Activated T-cell treated with anti-CD3 and anti-CD28 coated beads, Interleukin-2, amount 50 U/mL, for 72 hours (primary cell): ENCODE measurements at places on chromosomes 2 and 18. TPM values are rescaled to one million over a fixed set of nuclear protein-coding genes. Genes with fewer than 3 reads are reported as not detected.

DNA sequence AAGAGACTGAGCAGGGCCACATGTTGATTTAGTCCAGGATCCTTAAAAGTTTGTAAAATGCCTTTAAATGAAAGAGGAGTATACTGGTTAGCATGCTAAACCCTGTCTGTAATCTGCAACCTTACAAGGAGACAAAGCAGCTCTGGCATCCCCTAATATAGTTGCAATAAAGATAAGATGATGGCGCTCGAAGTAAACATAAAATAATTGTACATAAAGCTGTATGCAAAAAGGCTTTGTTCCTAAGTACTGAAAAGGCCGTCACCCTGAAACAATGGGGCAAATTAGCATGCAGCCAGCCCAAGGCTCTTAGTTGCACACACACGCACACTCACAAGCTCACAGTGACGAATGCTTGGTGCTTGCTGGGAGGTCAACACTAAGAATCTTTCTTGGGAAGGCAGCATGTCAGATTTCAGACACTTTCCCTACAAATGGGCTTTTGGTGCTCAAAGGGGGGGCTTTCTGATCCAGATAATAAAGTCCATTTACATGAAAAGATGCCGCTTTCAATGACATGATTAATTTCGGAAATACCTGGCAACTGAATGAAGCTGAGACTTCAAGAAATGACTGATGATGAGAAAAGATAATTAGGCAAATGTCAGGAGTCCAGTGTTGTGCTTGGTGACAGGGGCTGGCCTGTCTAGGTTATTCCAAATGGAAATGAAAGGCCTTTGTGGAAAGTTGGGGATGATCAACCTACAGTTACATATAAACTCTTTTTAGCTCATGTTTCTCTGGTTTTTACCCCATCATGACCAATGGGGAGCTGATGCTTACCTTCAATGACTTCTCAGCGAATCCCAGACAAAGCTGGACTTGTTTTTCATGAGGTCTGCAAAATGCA, 370.3 kb downstream of the MEIS1 start:
- no peak for DNase-seq
- H3K27ac ChIP-seq = no peak overlapping the region
- H3K27me3 ChIP-seq = no peaks in the 10 kb centered on the region
- H3K4me1 ChIP-seq = no peaks in the 10 kb centered on the region

GRCh38 chr18:3111523-3112240, 98.7 kb upstream of the LPIN2 start:
- no peak for DNase-seq
- H3K4me3 ChIP-seq = no peak overlapping the region
- H3K36me3 ChIP-seq = no peaks in the 10 kb centered on the region
- H3K27ac ChIP-seq = no peak overlapping the region
- no peaks in the 10 kb centered on the region for H3K27me3 ChIP-seq

MC5R gene
- total RNA-seq = not detected

GRCh38 chr18:48698707-48699106, 159.9 kb downstream of the CTIF start:
- peaks cover 10% of the 10 kb centered on the region for H3K4me1 ChIP-seq
- DNase-seq = no peak
- no peak overlapping the region for H3K27ac ChIP-seq
- no peaks in the 10 kb centered on the region for H3K36me3 ChIP-seq

GRCh38 chr2:80395251-80395650, 90.7 kb upstream of the LRRTM1 start:
- H3K27ac ChIP-seq = no peak overlapping the region
- H3K36me3 ChIP-seq = no peaks in the 10 kb centered on the region
- no peak for DNase-seq

CYB5A gene
- total RNA-seq = 45.1 TPM

- no peak overlapping the region for H3K27ac ChIP-seq
- DNase-seq = no peak
- no peaks in the 10 kb centered on the region for H3K27me3 ChIP-seq
- H3K4me3 ChIP-seq = no peak overlapping the region
These were observed 212.7 kb upstream of the FSHR start for GRCh38 chr2:49367003-49367402.

DNA sequence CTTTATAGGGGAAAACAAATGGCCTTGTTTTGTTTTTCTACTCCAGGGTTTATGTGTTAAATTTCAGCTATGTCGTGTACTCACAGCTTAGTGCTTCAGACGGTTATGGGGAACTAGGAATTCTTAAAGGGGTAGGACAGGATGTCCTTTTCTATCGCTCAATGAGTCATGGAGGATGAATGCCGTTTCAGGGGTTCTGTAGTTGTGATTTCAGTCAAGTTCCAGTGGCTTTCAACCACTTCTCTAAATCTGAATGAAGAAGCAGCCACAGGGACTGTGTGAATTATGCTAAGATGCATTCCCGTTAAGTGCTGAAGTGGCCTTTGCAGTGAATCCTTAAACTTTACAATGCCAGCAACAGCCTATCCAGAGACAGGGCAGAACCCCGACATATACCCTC, 1231.7 kb upstream of the ZEB2 start:
- H3K36me3 ChIP-seq = no peaks in the 10 kb centered on the region
- H3K27me3 ChIP-seq = peaks cover 21% of the 10 kb centered on the region
- peaks cover 18% of the 10 kb centered on the region for H3K4me1 ChIP-seq
- no peak overlapping the region for H3K4me3 ChIP-seq
- no peak overlapping the region for H3K27ac ChIP-seq
- no peak for DNase-seq

- no peak overlapping the region for H3K27ac ChIP-seq
- peaks cover 2% of the 10 kb centered on the region for H3K36me3 ChIP-seq
- DNase-seq = no peak
- no peaks in the 10 kb centered on the region for H3K27me3 ChIP-seq
- H3K4me3 ChIP-seq = no peak overlapping the region
- H3K4me1 ChIP-seq = peaks cover 13% of the 10 kb centered on the region
These were observed 21.9 kb downstream of the RTP5 start for GRCh38 chr2:241891315-241891987.

DNA sequence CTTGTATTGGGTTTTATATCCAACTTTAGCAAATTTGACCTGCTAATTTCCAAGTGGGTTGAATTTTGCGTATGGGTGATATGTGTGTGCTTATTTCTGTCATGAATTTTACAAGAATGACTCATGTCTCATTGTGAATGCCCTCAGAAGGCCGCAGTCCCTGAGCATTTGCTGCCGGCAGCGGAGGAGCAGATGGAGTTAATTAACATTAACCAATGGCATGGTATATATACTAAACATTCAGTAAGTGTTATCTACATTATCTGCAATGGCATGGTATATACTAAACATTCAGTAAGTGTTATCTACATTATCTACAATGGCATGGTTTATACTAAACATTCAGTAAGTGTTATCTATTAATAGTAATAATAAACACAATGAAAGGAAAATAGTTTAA, 90.1 kb downstream of the DOK6 start:
- H3K4me3 ChIP-seq = no peak overlapping the region
- no peaks in the 10 kb centered on the region for H3K36me3 ChIP-seq
- DNase-seq = no peak
- H3K4me1 ChIP-seq = no peaks in the 10 kb centered on the region

DNA sequence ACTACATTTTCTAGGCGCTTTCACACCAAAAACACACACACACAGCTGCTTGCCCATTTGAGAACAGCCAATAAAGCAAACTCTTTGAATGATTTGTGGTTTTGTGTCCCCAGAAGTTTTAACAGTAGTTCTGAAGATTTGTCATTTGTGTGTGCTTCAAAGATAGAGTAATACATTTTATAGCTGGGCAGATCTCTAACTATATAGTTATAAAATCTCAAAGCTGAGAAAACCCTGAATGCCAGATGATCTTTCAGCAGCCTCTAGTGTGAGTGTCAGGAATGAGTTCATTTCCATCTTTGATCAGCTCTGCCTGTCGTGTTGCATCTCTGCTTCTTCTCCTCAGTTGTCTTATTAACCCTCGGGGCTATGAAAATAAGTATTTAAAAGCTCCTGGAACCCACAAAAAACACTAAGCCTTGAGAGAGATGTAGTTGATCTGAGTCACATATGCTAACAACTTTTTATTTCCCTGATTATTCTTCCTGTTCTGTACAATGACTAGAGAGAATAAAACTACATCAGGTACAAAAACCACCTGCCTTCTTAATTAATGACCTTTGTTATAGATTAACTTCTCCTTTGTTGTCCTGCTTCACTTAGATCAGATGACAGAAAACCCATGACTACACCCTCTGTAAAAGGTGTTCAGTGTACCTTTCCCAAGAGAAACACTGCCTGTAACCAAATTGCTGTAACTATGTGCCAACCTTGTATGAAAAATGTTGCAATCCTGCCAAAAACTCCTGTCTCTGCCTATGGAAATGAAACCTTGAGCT, 30.0 kb upstream of the SLC3A1 start:
- H3K4me3 ChIP-seq = no peak overlapping the region
- H3K4me1 ChIP-seq = no peaks in the 10 kb centered on the region
- H3K36me3 ChIP-seq = no peaks in the 10 kb centered on the region
- no peaks in the 10 kb centered on the region for H3K27me3 ChIP-seq

DNA sequence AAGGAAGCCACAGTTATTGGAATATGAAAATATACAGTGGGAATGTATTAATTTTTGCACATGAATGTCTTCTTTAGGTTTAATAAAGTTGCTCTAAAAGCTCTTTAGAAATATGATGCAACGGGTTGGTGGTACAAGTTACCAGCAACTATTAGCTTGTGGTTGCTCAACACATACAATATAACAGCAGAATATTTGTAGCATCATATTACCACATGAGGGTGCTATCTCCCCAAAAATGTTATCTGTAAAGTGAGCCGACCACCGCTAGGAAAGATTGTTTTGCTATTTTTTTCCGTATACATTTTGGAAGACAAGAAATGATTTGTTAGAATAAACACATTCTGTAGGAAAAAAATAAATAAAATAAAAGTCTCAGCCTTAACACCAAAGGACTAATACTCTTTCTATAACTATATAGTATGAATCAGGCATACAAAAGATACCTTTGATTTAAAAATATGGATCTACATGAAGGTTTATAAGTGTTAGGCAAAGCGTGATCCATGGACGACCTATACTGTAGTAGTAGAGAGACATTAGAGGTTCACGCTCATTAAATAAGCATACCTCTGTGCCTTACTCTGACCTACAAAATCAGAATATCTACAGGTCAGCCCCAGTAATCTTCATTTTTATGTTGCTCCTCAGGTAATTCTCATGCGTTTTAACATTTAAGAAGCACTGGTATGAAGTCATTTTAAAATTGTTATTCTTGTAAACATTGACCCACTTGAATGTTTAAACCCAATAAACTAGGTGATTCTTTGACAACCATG, 1110.6 kb upstream of the ACVR2A start:
- no peak for DNase-seq
- H3K36me3 ChIP-seq = no peaks in the 10 kb centered on the region
- H3K4me1 ChIP-seq = no peaks in the 10 kb centered on the region
- no peaks in the 10 kb centered on the region for H3K27me3 ChIP-seq
- H3K27ac ChIP-seq = no peak overlapping the region
